Skin of body (tissue), 3 donors: ENCODE measurements at places on chromosomes 1 and 21. TPM values are rescaled to one million over a fixed set of nuclear protein-coding genes. Genes with fewer than 3 reads are reported as not detected.

DNA sequence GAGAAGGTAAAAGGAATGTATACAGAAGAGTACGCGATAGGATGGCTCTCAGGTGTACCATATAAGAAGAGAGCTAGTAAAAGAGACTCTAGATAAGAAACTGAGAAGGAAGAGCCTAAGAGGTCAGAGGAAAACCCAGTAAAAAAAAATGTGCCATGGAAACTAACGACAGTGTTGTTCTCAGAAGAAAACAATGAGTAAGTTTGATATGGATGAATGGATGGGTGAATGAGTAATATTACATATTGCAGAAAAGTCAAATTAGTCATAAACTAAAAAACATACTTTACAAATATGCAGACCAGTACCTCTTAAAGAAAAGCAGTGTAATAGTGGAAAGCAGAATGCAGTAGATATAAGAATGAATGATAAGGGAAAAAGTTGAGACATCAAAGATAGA, 316.2 kb downstream of the HMCN1 start:
- no peak for DNase-seq

- DNase-seq, result no peak
Measured at GRCh38 chr1:112169517-112169916, 180.0 kb upstream of the KCND3 start.

DNA sequence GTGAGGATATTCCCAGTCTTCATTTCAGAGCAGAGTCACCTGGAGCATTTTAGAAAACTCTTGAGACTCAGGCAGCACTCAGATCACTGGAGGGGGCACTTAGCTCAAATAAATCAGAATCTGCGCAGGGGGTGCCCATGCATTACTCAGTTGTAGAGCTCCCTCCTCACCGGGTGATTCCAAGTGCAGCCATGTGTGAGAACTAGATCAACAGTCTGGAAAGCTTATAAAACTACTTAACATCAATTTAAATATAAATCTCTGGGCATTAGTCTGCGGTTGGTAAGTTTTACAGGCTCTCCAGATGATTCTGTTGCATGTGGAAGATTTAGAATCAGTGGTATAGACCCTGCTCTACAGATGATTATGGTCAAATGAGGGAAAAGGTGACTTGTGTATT, 128.6 kb downstream of the ST6GALNAC3 start:
- no peak for DNase-seq

DNA sequence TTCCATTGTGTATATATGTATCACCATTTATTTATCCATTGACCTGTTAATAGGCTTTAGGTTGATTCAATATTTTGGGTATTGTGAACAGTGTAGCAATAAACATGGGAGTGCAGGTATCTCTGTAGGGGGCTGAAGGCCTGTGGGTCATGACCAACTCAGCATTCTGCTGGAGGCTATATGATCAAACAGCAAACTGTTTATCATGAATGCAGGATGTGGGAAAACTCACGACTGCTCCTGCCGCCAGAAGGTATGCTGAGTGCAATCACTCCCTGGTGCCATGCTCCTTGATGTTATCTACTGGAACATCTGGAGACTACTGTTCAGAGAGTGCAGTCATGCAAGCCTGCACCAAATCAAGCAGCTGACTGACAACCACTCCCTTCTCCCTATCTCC, 275.2 kb downstream of the COL11A1 start:
- DNase-seq, result no peak

GRCh38 chr1:46186076-46186475, 9.8 kb upstream of the P3R3URF start:
- no peak for DNase-seq

NTMT2 gene
- total RNA-seq, result not detected
